ENCODE measurements at places on chromosomes 11 and 22. TPM values are rescaled to one million over a fixed set of nuclear protein-coding genes. Genes with fewer than 3 reads are reported as not detected.

GRCh38 chr11:85854212-85854556, 999 bp upstream of the CCDC83 start:
- peaks cover 18% of the 10 kb centered on the region for H3K4me1 ChIP-seq
- peak overlapping the region; percentile 93 for H3K27ac ChIP-seq
- H3K4me3 ChIP-seq: peak overlapping the region; percentile 86

- H3K36me3 ChIP-seq: no peaks in the 10 kb centered on the region
- H3K27me3 ChIP-seq: peaks cover 1% of the 10 kb centered on the region
These were observed 9.5 kb downstream of the SLC16A8 start for GRCh38 chr22:38074181-38075104.

- H3K27ac ChIP-seq: no peak overlapping the region
- H3K4me3 ChIP-seq: no peak overlapping the region
- peaks cover 27% of the 10 kb centered on the region for H3K36me3 ChIP-seq
- no peaks in the 10 kb centered on the region for H3K27me3 ChIP-seq
- H3K4me1 ChIP-seq: peaks cover 20% of the 10 kb centered on the region
- no peak for DNase-seq
These were observed 5.7 kb downstream of the LTO1 start for GRCh38 chr11:69669486-69669885.

The ALX4 gene
- not detected for total RNA-seq

GRCh38 chr11:61589961-61590360, 9.1 kb upstream of the SYT7 start:
- no peaks in the 10 kb centered on the region for H3K36me3 ChIP-seq
- H3K4me3 ChIP-seq: no peak overlapping the region
- H3K27ac ChIP-seq: no peak overlapping the region
- peaks cover 45% of the 10 kb centered on the region for H3K27me3 ChIP-seq
- no peak for DNase-seq

The RAB39A gene
- 0.15 TPM for total RNA-seq

DNA sequence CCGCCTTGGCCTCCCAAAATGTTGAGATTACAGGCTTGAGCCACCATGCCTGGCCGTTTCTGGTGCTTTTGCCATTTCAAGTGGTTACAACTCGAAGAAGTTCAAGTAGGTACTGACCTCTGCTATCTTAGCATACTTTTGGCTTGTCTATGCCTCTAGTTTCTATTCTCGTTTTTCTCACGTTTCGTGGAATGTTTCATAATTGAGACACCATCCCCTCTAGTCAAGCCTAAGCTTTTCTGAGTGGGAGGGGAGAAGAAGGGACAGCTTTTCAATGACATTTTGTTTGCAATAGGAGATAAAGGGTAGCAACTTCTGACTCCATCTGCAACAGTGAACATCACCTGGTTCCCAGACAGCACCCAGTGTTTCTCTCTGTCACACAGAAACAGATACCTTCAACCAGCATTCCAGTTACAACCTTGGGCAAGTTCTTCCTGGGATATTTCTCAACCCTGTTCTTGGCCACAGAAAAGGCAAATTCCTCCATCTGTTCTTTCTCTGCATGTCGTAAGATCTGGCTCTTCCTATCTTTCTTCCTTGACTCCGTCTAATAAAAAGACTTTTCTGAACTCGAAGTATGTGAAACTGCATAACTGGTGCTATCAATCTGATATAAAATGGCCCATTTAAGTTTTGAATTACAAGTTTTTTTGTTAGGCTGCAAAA, 25.5 kb downstream of the DDI1 start:
- DNase-seq: no peak
- H3K27ac ChIP-seq: no peak overlapping the region
- no peaks in the 10 kb centered on the region for H3K27me3 ChIP-seq
- no peaks in the 10 kb centered on the region for H3K4me1 ChIP-seq
- no peak overlapping the region for H3K4me3 ChIP-seq

Measured in activated CD4-positive, alpha-beta T cell treated with anti-CD3 and anti-CD28 coated beads, Interleukin-2, amount 10 ng/mL, durations not matched to agents 7 days and 5 days (primary cell).